HS-27A (cell line): ENCODE measurements at places on chromosomes 2 and 18.

DNA sequence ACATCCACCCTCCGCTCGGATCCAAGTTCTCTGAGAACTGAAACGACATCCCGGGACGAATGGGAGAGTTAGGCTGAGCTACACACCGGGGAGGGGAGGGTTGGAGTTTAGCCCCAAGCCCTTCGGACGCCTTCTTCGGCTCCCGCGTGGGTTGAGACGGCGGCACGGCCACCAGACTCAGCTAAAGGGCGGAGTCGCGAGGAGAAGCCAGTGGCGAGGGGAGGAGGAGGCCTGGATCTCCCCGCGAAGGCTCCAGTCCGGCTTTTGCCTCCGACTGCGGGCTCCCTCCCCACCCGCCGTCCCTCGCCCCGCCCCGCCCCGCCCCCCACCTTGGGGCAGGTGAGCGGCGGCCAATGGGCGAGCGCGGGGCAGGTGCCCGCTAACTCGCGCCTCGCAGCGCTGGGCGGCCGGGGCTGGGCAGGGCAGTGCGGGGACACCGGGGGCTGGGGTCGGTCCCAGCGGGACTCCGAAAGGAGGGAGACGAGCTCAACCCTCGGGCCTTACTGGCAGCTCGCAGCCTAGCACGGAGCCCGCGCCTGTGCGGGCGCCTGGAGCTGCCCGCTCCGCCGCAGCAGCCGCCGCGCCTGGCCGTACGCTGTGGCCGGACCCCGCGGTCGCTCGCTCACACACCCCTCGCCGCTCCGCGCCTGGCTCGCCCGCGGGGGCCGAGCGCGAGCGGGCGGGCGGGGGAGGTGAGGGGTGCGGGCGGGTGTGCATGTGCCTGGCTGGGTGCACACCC is at the start of gene EMX1:
EMX1 (plus strand) TSS at position 382 of the 739 bp plus-strand sequence; CDS start at position 716, 334 bp downstream.
- DNase-seq: no peak

GRCh38 chr2:171411791-171412483 is 21.9 kb downstream of the METTL8 start:
- DNase-seq: no peak

DNA sequence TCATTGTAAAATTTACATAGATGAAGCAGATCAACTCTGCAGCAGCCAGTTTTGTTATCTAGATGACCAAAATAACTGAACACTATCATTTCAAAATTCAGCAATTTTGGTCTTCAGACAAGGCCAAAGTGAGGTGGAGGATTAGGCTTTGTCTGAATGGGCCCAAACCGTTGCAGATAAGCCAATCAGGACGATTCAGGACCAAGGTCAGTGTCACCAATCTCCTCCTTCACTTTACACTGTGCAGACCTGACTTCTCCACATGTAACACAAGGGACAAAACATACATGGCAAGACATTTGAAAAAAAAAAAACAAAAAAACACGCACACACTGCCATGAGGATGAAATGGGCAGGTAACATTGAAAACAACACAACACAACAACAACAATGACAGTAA is 211.2 kb downstream of the NAPG start:
- DNase-seq: no peak

DNA sequence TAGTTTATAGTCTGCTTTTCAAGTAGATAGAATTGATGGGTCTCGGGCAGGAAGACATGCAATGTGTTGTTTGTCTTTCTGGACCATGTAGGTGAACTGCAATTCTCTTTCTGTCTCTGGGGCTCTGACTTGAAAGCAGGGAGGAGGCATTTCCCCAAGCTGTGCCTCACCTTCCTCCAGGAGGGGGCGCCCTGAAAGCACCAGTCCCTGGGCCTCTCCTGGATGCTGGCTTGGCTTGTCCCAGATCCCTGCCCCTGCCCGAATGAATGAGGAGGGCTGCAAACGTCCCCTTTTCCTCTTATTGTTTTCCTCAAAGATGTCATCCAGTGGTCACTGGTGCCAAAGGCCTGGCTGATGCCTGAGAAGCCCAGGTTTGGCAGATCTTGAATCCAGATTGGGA is 270.6 kb downstream of the CELF4 start:
- no peak for DNase-seq

GRCh38 chr2:127108090-127108523 is 1.2 kb upstream of the BIN1 start:
- no peak for DNase-seq

DNA sequence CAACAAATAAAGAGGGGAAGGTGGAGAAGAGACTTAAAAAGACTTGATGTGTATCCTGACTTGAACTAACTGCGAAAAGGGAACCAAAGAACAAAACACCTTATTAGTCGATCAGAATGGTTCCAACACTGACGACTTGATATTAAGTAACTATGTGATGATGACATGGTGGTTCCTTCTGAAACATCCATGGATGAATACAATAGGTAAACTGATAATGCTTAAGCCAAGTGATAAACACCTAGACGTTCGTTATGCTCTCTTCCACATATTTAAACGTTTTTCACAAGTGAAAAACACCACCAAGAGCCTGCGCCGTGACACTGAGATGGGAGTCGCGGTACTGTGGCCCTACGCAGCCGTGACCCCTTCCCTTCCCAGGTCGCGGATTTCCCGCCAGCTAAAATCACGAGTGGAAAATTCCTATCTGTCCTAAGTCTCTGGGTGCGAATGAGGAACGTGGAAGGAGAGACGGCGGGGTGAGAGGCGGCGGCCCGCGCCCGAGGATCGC is 797 bp downstream of the TTC32 start:
- no peak for DNase-seq

- DNase-seq: no peak
Measured at GRCh38 chr18:28602391-28602790, 425.5 kb upstream of the CDH2 start.

GRCh38 chr2:13560322-13560721 is 843.6 kb downstream of the TRIB2 start:
- DNase-seq: no peak

GRCh38 chr2:233439191-233439590 is 84.9 kb downstream of the DGKD start:
- no peak for DNase-seq

DNA sequence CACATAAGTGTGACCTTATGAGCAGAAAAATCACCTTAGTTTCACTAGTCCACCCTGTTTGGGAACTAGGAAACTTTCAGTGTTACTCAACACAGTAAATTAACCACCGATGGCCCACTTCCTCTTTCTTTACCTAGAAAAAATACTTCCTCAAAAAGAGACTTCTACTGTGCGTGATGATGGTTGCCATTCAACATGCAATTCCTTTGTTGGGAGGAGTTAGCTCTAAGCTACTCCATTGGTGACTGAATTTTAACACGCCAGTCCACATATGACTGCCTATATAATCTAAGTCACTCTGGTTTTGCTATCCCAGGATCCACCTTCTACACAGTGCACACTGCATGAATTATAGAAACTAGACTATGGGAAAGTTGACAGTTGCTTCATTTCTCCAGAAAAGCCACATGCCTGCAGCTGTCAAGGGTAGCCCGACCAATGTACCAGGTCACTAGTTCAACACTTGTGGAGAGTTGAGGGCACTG is 47.8 kb upstream of the REG3G start:
- no peak for DNase-seq

GRCh38 chr2:177395351-177396065 is 2.9 kb downstream of the AGPS start:
- DNase-seq: no peak
